CMK (cell line): ENCODE measurements at places on chromosomes 2 and 18.

DNA sequence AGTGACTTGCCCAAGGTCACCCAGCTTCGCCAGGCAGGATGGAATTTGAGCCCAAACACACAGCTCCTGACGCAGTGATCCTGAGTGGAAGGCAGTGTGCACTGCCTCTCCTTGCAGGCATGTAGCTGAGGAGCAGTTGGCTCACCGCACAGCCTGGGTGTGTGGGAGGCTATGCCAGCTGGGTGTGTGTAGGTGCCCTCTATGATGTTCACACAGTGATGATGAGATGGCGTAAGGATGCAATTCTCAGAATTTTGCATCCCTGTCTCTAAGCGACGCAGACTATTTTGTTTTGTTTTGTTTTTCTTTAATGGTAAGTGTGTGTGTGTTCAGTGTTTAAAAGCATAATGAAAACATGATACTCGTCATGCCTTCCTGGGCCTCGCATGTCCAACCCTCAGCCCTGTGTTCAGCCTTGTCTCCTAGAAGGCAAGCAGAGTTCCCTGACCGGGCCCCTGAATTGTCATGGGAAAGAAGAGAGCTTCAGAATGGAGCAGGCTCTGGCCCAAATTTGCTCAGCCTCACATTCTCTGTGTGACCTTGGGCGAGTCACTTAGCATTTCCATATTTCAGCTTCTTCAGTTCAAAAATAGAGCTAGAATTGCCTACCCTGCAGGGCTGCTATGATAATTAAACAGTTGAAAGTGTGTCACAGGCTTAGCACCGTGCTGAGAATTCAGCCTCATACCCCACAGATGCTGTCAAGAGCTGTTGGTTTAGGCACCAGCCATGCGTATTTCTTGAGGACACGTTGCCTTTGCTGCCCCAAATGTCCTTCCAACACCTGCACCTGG, 603.6 kb upstream of the RAB6C start:
- DNase-seq, result no peak

GRCh38 chr2:65495251-65495877, 63.0 kb upstream of the SPRED2 start:
- no peak for DNase-seq

- DNase-seq, result no peak
These were observed 27.4 kb upstream of the MTIF2 start for GRCh38 chr2:55296393-55296792.

GRCh38 chr2:229675569-229675968, 38.8 kb downstream of the DNER start:
- DNase-seq, result no peak

- no peak for DNase-seq
These were observed 709.8 kb upstream of the FANCL start for GRCh38 chr2:58950795-58951462.
